ENCODE measurements at places on chromosomes 7 and 10. TPM values are rescaled to one million over a fixed set of nuclear protein-coding genes. Genes with fewer than 3 reads are reported as not detected.

Gene HUS1
- 33.0 TPM for total RNA-seq

Gene FAM131B
- total RNA-seq: not detected

Gene STAM
- 52.0 TPM for total RNA-seq

GRCh38 chr10:14843327-14843988 lies 5.4 kb downstream of the HSPA14 start:
- H3K36me3 ChIP-seq: no peaks in the 10 kb centered on the region
- no peak overlapping the region for H3K27ac ChIP-seq
- H3K27me3 ChIP-seq: no peaks in the 10 kb centered on the region
- no peak for DNase-seq
- no peak overlapping the region for H3K4me3 ChIP-seq

DNA sequence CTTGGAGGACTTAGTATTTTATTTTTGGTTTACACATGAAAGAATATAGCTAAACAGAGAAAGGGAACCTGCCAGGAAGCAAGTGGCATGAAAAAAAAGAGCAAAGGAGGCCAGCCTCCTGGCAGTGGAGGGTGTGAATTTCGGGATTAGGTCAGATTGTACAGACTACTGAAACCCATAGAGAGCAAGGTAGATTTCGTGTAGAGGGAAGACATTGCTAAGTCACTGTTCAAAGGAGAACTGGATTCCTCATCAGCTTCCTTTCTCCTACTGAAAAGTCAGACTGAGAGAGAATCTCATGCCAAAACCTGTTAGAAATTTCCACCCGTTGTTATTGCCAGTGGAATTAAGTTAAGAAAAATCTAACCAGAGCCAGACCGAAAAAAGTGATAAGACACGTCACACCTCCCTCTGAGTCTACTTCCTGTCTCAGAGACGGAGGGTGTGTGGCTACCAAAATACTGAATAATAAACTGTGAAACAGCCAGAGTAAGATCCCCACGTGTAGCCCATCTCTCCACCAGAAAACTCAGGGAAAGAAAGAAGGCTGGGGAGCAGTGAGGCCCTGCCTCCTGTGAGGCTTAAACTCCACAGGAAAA lies 118.8 kb downstream of the SKIDA1 start:
- no peak overlapping the region for H3K4me3 ChIP-seq
- DNase-seq: no peak
- H3K36me3 ChIP-seq: no peaks in the 10 kb centered on the region
- H3K27me3 ChIP-seq: no peaks in the 10 kb centered on the region

All from gastrocnemius medialis (tissue), 4 donors.